ENCODE measurements at places on chromosomes 13 and 19.
A peak's percentile ranks its signal among the peaks of the same experiment; 100 is the strongest.

GRCh38 chr13:111394211-111394922 lies 73.9 kb downstream of the TEX29 start:
- DNase-seq = no peak

- no peak for DNase-seq
Observed at GRCh38 chr13:100767192-100767591, 92.6 kb upstream of the TMTC4 start.

GRCh38 chr13:94419304-94419924 lies 60.1 kb downstream of the DCT start:
- DNase-seq = peak; percentile 25

- DNase-seq = no peak
Observed at GRCh38 chr13:73653688-73654087, 480.5 kb downstream of the KLF12 start.

GRCh38 chr19:31110336-31110735 lies 238.9 kb downstream of the TSHZ3 start:
- DNase-seq = peak; percentile 2
